ENCODE measurements at places on chromosomes 16 and 17.

- no peak for DNase-seq
Observed at GRCh38 chr17:76572201-76572910, 13.3 kb downstream of the ST6GALNAC2 start.

DNA sequence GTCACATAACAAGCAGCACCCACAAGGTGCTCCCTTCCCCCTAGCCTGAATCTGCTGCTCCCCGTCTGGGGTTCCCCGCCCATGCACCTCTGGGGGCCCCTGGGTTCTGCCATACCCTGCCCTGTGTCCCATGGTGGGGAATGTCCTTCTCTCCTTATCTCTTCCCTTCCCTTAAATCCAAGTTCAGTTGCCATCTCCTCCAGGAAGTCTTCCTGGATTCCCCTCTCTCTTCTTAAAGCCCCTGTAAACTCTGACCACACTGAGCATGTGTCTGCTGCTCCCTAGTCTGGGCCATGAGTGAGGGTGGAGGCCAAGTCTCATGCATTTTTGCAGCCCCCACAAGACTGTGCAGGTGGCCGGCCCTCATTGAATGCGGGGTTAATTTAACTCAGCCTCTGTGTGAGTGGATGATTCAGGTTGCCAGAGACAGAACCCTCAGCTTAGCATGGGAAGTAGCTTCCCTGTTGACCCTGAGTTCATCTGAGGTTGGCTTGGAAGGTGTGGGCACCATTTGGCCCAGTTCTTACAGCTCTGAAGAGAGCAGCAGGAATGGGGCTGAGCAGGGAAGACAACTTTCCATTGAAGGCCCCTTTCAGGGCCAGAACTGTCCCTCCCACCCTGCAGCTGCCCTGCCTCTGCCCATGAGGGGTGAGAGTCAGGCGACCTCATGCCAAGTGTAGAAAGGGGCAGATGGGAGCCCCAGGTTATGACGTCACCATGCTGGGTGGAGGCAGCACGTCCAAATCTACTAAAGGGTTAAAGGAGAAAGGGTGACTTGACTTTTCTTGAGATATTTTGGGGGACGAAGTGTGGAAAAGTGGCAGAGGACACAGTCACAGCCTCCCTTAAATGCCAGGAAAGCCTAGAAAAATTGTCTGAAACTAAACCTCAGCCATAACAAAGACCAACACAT, at the start of gene STH:
Gene STH, plus strand, starts transcription at position 264 of the 913 bp plus-strand sequence. Its CDS starts 30 bp downstream, at position 294.
- DNase-seq, result no peak

DNA sequence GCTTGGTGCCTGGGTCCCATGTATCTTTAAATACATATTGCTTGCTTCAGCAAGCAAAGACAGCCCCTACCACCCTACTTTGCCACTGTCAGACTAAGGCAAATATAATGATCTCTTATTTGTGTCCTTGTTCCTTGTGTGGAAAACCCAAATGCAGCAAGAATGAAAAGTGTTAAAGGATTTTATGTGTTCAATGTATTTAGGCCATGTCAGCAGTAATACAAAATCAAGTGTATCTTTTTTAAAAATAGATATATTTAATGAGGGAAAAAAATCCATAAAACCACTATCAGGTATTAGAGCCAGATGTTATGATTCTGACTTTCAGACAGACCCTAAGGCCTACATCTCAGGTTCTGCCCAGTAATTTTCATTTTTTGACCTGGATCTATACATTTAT, 374.5 kb downstream of the SEC14L1 start:
- DNase-seq, result no peak

GRCh38 chr16:48113471-48113870, 42.3 kb downstream of the ABCC12 start:
- DNase-seq, result no peak

DNA sequence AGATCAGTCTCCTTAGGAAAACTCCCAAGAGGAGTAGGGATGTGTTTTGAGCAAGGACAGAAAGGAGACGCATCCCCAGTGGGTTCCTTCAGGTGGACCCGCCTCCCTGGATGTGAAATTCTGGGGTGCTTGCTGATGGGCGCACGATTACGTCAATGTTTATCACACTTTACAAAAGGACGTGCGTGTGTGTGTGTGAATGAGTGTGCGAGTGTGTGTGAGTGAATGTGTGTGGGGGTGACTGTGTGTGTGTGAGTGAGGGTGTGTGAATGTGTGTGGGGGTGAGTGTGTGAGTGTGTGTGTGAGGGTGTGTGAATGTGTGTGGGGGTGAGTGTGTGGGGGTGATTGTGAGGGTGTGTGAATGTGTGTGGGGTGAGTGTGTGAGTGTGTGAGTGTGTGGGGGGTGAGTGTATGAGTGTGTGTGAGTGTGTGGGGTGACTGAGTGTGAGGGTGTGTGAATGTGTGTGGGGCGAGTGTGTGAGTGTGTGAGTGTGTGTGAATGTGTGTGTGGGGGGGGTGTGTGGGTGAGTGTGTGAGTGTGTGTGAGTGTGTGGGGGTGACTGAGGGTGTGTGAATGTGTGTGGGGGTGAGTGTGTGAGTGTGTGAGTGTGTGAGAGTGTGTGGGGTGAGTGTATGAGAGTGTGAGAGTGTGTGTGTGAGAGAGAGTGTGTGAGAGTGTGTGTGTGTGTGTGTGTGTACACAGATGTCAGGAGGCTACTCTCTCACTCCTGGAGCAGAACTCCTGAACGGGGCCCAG, 4.1 kb upstream of the TRARG1 start:
- no peak for DNase-seq

DNA sequence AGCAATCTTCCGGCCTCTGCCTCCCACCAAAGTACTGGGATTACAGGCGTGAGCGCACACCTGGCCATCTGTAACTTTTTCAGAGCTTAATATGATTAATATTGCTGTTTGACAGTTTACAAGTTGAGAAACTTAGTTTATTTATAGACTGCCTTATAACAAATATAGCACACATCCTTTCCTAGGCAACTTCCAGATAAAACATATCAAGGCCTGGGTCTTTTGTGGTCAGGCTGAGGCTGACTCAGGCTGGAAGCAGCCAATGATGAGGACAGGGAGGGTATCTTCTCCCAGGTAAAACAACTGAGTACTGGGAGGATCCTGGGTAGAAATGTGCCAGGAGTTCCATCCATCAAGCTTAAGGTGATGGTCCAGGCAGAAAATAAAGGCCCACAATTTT, 16.2 kb downstream of the LUC7L start:
- DNase-seq, result no peak

DNA sequence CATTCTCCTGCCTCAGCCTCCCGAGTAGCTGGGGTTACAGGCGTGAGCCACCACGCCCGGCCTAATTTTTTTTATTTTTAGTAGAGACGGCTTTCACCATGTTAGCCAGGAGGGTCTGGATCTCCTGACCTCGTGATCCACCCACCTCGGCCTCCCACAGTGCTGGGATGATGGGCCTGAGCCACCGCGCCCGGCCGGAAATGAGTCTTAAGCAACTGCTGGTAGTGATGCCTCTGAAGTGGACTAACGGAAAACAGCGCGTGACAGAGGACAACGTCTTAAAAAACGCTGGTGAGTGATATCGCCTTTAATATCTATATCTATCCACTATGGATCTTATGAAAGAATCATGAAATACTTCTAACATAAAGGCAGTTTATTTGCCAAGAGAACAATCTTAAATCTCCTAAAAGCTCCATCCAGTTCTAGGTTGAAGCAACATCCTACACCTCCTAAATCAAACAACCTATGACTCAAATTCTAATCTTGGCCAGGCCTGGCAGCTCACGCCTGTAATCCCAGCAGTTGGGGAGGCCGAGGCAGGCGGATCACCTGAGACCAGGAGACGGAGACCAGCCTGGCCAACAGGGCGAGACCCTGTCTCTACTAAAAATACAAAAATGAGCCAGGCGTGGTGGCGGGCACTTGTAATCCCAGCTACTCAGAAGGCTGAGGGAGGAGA, 69.8 kb downstream of the NXN start:
- no peak for DNase-seq

DNA sequence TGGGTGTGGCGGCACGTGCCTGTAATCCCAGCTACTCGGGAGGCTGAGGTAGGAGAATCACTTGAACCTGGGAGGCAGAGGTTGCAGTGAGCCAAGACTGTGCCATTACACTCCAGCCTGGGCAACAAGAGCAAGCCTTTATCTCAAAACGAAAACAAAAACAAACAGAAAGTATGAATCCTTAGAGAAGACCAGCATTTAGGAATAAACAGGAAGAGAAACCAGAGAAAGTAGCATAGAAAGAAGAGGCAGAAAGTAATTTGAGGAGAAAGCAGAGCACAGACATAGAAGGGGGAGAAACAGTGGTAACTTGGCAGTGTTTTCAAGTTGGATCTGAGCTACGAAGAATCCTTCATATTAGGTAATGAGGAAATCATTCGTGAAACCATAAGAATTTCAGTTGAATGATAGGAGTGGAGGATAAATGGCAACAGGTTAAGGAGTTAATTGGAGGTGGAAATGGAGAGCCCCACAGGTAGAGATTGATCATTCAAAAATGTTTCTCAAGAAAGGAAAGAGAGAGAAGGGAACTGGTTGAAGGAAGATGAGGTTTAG, 9.7 kb upstream of the CCL2 start:
- no peak for DNase-seq

DNA sequence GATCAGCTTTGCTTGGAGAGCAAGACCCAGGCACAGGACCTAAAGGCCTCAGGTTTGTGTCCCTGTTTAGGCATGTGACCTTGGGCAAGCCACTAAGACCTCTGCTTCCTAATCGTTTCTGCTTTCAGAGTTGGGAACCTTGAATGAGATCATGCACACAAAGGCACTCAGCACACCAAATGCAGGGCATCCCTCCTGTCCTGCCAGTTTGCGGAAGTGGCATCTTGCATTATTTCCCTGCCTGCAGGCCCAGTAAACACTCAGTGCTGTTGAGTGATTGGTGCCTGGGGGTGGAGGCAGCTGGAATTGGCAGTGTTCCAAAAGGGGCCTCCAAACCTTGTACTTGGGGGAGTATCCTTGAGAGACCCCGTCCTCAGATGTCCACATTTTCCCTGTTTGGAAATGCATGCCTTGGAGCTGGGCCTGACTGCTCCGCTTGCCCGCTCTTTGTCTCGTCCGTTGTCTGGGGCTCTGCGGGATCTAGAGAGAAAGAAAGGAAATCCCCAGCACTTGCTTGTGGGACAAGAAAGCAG, 28.7 kb downstream of the MRM1 start:
- DNase-seq, result no peak

DNA sequence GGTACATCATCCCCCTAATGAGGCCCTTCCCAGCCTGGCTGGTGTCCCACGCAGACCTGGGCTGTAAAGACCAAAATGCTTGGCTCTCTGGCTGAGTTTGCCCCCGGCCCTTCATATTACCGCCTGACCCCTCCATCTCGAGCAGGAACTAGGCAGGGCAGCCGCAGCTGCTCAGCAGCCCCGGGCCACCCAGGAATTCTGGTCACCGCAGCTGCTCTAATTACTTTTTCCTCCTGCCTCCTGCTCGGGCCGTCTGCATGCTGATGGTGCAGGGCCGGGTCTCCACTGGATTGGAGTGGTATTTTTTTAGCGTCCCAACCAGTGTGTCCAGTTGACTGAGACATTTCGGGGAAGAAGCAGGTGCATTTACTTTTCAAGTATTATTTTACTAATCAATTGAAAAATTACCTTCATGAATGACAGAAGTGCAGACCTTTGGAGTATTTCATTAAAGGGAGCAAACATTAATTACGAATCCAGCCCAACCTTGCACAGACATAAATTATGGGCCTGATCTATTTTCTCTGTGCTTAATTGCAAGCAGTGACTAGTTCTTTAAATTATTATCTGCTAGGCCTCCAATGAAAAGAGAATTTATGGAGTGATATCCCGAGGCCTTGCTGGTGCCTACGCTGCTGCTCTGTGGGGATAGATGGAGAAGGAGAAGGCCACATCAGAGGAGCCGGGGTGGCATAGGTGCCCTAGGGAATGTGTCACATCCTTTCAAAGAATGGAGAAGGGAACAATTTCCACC, 176.2 kb downstream of the CYLD start:
- DNase-seq, result no peak

DNA sequence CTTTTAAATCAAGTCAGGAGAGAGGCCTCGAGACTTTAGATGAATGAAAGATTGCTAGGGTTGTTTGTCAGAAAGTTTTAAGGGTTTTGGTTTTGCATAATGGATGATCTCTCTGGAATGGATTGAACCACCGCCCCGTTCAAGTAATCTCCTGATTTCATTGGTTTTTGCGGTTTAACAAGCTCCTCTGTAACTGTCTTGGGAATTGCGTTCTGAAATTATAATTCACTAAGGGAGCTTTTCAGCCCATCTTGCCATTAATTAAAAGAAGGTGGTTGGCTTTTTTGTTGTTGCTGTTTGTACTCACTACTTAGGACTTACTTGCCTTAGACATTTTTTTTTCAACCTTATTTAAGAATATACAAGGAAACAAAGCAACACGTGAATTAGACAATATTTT, 8.8 kb downstream of the HS3ST4 start:
- no peak for DNase-seq

GRCh38 chr17:74746922-74747321, 1.5 kb upstream of the NHERF1 start:
- no peak for DNase-seq

DNA sequence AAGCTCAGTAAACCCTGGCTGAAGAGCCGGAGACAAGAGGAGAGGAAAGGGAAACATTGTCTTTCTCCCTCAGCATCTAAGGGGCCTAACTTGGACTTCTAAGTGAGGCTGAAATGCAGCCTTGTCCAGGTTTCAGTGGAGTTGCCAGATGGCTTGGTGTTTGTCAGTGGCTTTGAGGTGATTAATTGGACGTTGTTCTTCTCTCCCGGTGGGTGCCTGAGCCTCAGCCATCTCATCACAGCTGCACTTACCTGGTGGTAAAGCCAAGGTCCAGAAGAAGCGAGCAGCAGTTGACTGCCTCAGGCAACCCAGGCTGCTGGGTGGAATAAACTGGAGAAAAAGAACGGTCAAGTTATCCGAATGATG, 202.2 kb upstream of the NLRP1 start:
- DNase-seq, result no peak

DNA sequence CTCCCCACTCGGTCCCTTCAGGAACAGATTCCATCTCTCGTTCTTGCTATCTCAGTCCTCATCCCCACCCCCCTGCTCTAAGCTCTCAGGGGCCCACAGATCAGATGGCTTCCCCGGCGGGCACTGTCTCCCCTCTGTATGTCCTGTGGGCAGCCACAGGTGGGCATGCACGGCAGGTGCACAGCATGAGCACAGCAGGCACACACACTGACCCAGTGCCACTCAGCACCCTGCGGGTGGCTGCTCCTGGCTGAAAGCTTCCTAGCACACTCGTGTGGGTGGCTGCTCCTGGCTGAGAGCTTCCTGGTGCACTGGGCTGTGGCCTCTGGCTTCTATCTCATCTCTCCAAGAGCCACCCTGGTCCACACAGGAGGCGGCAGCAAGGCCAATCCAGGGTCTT, 44.5 kb upstream of the SMIM36 start:
- no peak for DNase-seq

- DNase-seq, result no peak
Observed at GRCh38 chr17:77343031-77343800, 202.4 kb downstream of the SEC14L1 start.
